Activated naive CD4-positive, alpha-beta T cell treated with Interleukin-2 at 50 U/mL for 16 hours (primary cell): ENCODE measurements at places on chromosomes 5 and 9.

GRCh38 chr5:181234455-181235306 is 9.0 kb downstream of the RACK1 start:
- no peak for DNase-seq

- DNase-seq: no peak
Observed at GRCh38 chr5:36769129-36769770, 107.3 kb upstream of the NIPBL start.

DNA sequence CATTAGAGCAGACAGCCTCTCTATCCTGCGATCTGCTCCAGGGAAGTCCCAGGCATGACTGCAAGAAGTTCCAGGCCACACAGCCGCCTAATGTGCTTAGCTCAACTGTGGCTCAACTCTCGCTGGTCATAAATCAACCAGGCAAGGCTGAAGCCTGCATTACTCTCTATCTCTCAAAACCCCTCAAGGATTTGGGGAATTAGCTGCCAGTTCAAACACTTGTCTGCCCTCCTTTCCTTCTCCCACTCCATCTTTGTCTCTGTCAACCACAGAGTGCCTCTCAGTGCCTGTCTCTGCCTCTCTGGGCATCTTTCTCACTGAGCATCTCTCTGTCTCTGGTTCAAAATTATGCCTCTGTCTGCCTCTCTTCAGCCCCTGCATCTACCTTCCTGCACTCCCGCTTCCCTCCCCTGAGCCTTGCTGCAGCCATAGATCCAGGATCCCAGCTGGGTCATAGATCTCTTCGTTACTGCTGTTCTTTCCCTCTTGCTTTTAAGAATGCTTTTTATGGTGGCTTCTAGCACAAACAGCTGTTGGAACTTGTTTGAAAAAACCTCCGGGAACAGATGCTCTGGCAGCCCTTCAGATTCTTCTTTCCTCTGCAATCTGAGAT is 27.9 kb upstream of the GALNT10 start:
- no peak for DNase-seq

- DNase-seq: no peak
Observed at GRCh38 chr5:118208031-118208453, 780.3 kb downstream of the DTWD2 start.

DNA sequence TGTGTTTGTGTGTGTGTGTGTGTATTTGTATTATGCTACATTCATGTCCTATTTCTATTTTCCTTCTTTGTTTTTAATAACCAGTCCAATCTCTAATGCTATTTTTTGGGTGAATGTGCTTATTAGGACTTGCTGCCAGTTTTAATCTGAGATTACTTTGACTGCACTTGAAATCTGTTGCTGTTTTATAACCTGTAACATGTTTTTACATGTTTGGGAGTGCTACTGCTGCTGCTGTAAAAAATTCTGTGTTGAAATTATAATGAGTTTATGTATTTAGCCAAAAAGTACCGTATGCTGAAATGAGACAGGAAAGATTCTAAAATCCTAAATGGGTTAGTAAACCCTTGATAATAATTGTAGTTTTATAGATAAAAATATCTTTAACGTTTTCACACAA is 104.7 kb upstream of the SSBP2 start:
- no peak for DNase-seq

DNA sequence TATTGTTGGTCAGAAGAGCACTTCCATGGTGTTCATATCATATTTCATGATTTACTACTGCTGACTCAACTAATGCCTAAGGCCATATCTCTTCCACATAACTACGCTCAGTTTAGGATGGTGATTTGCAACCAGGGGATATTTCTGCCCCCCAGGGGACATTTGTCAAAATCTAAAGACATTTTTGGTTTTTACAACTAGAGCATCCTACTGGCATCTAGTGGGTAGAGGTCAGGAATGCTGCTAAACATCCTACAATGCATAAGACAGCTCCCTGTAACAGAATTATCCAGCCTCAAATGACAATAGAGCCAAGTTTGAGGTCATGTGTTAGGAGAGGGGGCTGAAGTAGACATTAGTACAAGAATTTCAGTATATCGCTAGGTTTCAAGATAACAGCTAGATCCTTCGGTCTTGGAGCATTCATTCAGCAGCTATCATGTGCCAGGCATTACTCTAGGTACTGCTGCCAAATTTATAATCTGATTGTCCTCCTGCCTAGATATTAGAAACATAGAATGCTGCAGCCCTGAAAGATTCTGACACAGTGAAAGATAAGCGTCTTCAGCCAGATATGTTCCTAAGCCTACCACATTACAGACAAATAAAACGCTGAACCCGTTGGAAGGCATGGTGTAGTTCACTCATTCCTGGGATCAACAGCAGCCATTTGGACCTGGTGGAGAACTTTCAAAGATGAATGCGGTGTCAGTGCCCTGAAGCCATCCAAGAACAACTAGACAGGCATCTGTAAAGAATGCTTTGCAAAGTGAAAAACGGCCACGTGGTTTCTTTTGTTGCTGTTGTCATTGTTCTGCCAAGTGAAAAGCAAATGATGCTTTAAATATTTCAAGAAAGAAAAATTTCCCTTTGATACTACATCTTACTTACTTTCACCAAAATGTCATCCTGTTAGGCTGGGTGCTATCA is 55.5 kb upstream of the FST start:
- no peak for DNase-seq

DNA sequence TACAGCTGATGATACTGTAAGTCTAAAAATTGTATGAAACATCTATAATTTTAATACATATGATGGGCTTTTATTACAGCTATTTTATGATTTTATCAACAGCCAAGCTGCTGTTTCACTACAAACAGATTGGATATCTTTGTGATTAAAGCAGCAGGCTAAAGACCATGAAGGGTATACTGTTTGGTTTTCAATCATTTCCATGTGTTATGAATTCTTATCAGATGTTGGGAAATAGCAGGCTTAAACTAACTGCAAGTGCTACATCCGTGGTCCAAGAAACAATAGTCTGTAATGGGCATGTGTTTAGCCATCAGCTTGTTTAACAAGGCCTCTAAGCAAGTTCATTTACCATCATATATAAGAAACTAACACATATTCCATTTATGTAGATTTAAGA is 107.5 kb downstream of the CWC27 start:
- no peak for DNase-seq

- DNase-seq: no peak
Observed at GRCh38 chr9:37437621-37438020, 15.1 kb downstream of the GRHPR start.
